ENCODE measurements at places on chromosomes 5 and 9.
A peak's percentile ranks its signal among the peaks of the same experiment; 100 is the strongest.

GRCh38 chr5:67283988-67284487 is 87.4 kb upstream of the CD180 start:
- DNase-seq, result no peak

GRCh38 chr9:88641456-88642240 is 106.7 kb downstream of the NXNL2 start:
- no peak for DNase-seq

GRCh38 chr9:87787735-87788134 is 61.8 kb downstream of the CTSL start:
- no peak for DNase-seq

DNA sequence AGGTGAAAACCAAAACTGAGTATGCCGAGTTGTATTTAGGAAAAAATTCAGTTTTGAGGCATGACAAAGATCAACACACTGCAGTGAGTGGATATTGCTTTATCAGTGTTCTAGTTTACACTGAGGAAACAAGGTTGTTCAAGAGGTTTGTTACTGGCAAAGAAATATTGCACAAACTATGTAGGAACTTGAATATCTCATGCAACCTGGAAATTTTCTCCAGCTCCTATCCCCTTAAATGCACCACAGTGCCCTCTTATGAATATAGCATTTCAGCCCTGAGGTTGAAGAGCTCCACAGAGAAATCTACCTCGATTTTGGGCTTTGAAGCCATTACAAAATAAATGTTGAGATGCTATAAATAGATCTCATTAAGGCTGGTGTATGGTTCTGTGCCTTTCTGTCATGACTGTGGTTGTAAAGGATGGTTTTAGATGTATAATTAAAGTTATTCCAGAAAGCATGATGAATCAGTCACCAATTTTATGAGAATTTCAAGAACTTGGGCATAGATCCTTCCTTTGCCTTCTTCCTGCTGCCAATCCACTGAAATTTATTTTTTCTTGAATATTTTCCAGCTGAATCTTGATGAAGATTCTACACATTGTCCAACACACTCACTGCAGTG is 159.3 kb downstream of the SPATA31D1 start:
- no peak for DNase-seq

DNA sequence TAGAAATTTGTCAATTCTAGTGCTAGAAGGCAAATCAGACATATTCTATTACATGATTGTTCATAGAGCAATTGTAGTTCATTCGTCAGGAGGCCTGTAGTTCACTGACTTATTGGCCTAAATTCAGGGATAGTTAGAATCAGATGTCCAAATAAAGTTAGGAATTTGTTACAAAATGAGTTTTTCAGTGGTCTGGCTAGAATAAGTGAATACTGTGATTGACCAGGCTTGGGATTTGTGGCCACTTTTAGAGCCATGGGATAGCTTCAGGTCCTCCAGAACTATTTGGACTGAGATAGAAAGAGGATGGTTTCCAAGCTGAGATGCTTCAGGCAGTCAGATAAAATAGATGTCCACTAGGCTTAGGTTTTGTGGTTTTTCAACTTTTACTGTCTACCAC is 199.1 kb upstream of the MPDZ start:
- no peak for DNase-seq

DNA sequence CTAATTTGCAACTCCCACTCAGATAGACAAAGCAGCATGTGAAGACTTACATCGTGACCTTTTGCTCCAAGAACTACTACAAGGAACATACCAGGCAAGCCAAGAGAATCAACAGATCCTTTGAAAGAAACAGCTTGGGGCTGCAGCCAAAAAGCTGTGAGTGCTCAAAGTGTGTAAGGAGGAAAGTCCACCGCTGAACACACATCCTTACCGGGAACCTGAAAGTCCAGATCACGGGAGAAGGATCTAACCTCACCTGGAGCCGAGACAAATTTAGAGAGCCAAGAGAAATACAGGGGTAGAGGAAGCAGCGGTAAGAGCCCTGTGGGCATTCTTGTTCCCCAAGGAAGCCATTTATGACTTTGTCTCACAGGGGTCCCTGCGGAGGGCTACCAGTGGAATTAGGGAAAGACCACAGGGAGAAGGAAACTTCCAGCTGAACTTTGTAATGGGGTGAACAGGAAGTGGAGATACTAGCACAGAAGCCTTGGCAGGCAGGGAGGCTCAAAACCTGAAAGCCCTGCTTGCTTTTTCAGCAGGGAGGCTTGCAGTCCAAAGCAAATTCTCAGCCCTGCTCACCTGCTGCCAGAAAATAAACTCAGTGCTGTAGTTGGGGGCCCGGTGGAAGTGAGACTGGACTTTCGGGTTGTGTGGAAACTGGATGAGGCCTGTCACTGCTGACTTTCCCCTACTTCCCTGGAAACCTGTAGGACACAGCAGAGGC is 350.2 kb downstream of the DTWD2 start:
- DNase-seq, result no peak

DNA sequence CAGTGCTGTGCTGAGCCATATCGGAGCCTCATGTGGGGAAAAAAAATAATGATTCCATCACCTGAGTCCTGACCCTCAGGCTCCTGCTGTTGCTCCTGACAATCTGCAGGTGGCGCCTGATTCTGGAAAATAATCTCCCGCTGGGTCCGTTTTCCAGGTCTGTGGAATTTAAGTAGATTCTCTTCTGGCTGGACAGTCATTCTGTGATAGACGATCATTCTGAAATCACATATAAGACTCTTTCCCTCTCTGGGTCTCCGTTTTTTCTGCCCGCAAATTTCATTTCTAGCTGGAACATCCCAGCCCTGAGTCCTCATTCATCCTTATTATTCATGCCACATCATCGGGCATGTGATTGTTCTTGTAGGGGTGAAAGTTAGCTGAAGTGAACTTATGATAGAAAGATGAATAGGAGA is 22.1 kb upstream of the STXBP1 start:
- DNase-seq, result peak; percentile 77

DNA sequence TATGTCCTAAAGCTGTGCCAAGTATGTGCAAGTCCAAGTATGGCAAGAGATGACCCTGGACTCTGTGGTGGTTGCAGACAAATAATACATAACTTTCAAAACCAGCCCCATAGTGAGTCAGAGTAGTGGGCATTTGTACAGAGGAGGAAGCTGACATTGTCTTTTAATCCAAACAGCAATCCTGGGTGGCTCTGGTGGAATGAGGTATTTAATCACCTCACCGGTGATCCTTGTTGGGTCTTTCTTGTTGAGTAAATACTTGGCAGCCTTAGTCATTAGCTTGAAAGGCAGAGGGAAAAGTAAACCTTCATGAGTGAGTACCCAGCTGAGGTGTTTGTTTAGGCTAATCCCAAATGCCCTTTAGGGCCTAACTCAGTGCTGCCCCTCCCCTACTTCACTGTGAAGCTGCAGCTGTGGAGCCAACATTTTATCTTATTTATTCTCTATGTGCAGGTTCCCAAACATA is 148.7 kb upstream of the SLC12A2 start:
- DNase-seq, result peak; percentile 91

GRCh38 chr9:97478301-97478981 is 23.0 kb upstream of the TMOD1 start:
- no peak for DNase-seq

GRCh38 chr5:24633715-24634325 is 11.0 kb downstream of the CDH10 start:
- DNase-seq, result peak; percentile 52

- no peak for DNase-seq
Observed at GRCh38 chr9:95775191-95775590, 100.3 kb upstream of the ERCC6L2 start.

DNA sequence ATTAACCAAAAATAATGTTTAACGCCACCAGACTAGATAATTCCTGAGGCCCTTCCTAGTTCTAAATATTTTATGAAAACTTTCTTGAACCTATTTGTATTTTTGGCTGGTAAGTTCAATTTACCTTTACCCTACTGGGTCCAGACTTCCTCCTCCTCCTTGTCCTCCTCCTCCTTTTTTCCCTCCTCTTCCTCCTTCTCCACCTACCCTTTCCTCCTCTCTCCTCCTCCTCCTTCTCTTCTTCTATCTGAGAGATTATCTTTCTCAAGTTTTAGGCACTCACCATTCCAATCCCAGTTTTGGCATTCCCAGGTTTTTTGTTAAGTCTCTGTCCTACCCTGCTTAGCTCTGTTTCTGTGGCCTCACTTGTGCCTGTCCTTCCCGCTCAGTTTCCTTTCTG is 24.7 kb upstream of the RAPGEF1 start:
- DNase-seq, result no peak

GRCh38 chr5:173089581-173089980 is 33.4 kb downstream of the CREBRF start:
- DNase-seq, result no peak

GRCh38 chr5:168781941-168782571 is 202.9 kb upstream of the PANK3 start:
- DNase-seq, result no peak

- DNase-seq, result no peak
Observed at GRCh38 chr9:16867576-16868311, 2.7 kb downstream of the BNC2 start.

DNA sequence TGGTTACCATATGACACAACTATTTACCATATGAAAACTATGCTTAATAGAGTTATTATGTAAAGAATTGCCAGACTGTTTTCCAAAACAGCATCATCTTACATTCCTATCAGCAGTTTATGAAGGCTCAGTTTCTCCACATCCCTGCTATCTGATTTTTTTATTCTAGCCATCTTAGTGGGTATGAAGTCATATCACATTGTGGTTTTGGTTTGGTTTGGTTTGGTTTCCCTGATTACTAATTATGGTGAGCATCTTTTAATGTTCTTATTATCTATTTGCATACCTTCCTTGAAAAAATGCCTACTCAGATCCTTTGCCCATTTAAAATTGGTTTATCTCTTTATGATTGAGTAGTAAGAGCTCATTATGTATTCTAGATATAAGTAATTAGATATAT is 199.4 kb upstream of the NFIL3 start:
- no peak for DNase-seq

GRCh38 chr9:121373011-121373729 is 3.1 kb upstream of the STOM start:
- no peak for DNase-seq

GRCh38 chr5:38997591-38997990 is 76.6 kb downstream of the RICTOR start:
- DNase-seq, result no peak

DNA sequence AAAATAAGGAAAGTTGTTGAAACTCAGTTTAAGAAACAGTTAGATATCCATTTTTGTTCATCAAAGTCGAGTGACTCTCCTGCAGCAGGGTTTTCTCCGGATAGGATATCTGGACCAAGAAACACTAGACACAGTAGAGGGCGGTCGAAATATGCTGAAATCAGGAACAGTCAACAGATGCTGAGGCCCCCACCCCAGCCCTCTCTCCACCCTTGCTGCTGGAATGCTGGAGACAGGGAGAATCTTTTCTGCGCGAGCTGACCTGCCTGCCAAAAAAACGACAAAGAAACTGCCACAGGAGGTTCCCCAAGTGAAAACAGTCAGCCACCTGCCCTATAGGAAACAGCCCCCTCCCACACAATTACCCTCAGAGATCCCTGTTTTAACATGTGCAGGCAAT is 4.3 kb upstream of the IL13 start:
- DNase-seq, result no peak

GRCh38 chr5:163867738-163868137 is 362.3 kb downstream of the MAT2B start:
- no peak for DNase-seq

All from COR-L47 (cell line).